ENCODE measurements at places on chromosomes 1 and 21. TPM values are rescaled to one million over a fixed set of nuclear protein-coding genes. Genes with fewer than 3 reads are reported as not detected.

Gene ANGPTL3
- not detected for total RNA-seq

Gene UMODL1
- total RNA-seq, result not detected

Gene FCN3
- not detected for total RNA-seq

Gene CD1D
- total RNA-seq, result 0.41 TPM
